ENCODE measurements at places on chromosomes 5 and 9.

- no peak for DNase-seq
Measured at GRCh38 chr5:40594811-40595210, 84.9 kb upstream of the PTGER4 start.

GRCh38 chr9:87122947-87123685, 175.8 kb upstream of the GAS1 start:
- no peak for DNase-seq

DNA sequence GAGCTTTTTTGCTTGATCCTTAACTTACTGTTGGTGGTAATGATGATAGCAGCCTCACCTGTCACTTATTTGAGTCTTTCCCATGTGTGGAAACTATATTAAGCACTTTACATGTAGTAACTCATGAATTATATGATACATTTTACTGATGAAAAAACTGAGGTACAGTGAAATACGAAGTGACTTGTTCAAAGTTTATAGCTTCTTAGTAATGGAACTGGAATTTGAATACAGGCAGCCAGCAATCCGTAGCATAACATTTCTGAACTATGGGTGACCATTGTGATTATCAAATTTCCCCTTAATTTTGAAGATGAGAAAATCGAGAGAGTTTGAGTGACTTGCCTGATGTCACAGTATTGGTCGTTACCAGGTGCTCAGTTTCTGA, 17.3 kb downstream of the SCAMP1 start:
- DNase-seq: no peak

DNA sequence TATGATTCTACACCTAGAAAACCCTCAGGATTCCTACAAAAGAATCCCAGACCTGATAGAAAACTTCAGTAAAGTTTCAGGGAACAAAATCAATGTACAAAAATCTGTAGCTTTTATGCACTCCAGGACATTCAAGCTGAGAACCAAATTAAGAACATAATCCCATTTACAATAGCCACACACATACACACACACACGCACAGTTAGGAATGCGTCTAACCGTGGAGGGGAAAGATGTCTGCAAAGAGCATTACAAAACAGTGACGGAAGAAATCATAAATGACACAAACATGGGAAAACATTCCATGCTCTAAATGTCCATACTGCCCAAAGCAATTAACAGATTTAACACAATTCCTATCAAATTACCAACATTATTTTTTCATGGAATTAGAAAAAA, 51.4 kb upstream of the CAST start:
- no peak for DNase-seq

DNA sequence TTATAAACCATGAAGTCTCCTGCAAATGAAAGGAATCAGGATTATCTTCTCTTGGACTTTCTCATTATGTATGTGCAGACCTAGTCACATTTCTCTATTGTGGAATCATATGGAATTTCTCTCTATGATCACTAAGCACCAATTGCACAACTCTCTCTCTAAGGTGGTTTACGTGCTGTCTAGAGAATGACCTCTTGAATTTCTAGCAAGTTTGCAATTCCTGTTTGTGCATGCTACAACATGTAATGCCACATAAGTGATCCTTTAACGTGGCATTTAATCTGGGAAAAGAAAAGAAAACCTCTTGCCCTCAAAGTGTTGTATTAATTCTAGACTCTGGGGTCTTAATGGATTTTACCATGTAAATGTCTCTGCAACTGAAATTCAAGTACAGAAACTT, 5.0 kb upstream of the PPP2R2B start:
- DNase-seq: no peak

DNA sequence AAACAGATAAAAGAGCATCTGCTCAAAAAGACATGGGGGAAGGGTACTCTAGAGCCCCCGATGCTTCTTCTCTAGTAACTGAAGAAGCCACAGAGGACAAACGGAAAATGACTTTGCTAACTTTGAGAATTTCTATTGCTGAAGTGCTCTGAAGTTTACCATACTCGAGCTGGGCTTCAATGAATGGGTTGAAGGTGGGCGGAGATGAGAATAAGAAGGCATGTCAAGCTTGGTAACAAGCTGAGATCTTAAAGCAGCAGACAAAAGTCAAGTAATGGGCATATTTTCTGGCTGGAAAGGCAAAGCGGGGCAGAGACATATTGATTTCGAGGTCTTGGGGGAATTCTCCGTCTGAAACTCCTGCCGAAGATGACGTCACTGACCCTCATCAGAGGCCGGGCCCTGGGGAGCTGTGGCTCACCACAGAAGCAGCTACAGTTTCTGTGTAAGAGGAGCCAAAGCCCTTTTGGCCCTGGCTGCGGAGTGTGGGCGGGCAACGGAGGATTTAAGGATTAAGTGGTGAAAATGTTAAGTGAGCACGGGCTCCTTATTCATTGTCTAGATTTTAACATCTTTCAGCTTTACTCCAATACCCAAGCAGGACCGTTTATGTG, 115.8 kb upstream of the SLIT3 start:
- DNase-seq: no peak

DNA sequence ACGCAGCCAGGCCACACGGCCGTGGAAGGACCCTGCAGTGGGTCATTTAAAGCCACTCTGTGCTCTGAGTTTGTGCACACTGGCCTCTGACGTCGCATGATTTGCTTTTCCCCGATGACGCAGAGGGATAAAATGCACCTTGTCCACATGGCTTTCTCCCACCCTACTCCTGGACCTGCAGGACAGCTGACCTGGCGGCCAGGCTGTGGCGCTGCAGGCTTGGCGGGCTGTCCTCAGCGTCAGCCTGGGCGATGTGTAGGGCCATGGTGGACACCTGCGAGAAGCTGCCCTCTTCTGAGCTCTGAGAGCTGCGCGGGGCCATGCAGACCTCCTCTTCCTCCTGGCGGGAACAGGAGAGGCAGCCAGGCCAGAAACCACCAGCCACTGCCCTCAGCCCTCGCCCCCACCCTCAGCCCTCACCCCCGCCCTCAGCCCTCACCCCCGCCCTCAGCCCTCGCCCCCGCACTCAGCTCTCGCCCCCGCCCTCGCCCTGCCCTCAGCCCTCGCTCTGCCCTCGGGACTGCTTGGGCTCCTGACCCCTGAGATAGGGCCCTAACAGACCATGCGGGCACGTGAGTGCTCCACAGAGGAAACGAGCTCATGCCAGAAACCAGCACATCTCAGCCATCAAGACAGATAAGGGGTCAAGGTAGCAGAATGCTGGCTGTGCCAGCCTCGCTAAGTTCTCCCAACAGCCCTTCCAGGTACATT, 20.0 kb upstream of the SCGB3A1 start:
- DNase-seq: no peak

- DNase-seq: no peak
Measured at GRCh38 chr5:132013006-132013689, 1.7 kb upstream of the ACSL6 start.

DNA sequence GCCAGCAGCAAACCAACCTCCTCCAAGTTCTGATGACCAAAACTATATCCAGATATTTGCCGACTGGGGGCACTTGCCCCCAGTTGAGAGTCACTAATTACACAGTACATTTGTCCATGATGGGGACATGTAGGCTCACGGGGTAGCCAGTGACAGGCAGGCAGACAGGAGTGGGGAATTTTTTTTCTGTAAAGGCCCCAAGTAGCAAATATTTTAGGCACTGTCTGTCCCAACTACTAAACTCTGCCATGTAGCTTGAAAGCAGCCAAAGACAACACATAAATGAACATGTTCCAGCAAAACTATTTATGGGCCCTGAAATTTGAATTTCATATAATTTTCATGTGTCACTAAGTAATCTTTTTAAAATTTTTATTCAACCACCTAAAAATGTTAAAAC, 80.7 kb downstream of the GRIA1 start:
- no peak for DNase-seq

DNA sequence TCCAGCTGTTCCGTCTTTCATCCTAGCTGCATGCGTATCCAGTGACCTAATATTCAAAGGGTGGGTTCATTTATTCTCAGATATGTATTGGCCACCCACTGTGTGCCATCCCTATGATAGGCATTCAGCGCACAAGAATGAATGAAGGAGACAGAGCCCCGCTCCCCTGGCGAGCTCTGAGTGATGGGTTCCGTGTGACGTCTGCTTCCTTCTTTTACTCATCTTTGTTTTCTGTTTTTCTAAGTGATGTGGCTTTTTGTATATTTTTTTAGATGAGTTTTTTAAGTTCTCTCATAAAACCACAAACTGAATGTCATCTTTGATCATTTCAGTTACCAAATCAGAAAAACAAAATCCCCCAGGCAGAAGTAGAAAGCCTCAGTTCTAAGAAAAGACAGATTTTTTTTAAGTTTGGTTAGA, 168.3 kb upstream of the OTULINL start:
- no peak for DNase-seq
